T-cell (primary cell): ENCODE measurements at places on chromosomes 2 and 18. TPM values are rescaled to one million over a fixed set of nuclear protein-coding genes. Genes with fewer than 3 reads are reported as not detected.

VSNL1 gene
- total RNA-seq = not detected

DNA sequence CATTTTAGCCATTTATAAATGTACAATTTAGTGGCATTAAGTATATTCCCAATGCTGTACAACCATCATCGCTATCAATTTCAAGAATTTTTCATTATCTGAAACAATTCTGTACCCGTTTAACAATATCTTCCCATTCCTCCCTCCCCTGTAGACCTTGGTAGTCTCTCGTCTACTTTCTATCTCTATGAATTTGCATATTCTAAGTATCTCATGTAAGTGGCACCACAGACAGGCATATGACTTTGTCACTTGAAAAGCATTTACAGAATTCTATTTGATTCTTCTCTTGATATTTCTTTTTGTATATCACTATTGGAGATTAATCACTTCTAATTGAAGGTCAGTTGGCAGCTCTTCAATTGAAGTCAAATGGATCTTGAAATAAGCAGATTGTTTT is 48.0 kb downstream of the CCDC138 start:
- no peaks in the 10 kb centered on the region for H3K27me3 ChIP-seq
- H3K4me3 ChIP-seq = no peak overlapping the region
- peaks cover 3% of the 10 kb centered on the region for H3K4me1 ChIP-seq
- no peak for DNase-seq

GRCh38 chr18:69531973-69532372 is 131.3 kb downstream of the DOK6 start:
- H3K36me3 ChIP-seq = no peaks in the 10 kb centered on the region
- no peak for DNase-seq
- H3K4me3 ChIP-seq = no peak overlapping the region
- H3K4me1 ChIP-seq = no peaks in the 10 kb centered on the region

DNA sequence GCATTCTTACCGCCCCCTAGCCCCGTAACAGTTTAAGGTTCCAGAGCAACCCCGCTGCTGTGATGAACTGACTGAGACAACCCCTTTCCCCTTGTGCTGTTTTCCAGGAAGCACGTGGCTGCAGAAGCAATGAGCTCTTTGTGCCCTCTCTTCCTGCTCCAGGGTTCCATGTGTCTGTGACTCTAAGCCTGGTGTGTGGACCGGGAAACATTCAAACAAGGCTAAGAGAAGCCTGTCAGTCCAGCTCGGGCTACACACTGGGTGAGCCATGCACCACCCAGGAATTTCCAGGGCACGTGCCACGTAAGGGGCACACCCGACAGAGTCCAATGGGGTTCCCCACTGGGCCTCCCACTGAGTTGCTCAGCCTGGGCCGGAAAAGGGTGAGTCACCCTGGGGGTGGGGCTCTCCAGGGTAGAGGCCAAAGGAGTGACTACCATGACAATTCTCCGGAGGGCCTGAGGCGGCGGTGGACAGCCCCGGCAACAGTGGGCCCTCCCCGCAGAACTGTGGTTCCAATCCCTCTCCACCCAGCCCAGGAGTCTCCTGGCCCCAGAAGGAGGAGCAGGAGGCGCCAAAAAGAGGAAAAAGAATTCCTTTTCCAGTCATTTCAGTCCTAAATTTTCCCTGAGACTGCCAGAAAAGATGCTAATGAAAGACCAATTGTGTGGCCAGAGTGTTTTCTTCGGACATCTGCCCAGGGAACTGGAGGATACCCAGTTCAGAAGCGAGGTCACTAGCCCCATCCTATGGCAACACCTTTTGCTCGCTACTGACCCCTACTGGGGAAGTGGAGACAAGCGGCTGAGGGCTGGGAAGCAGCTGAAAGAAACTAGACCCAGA is 157.8 kb upstream of the SLC1A4 start:
- no peaks in the 10 kb centered on the region for H3K36me3 ChIP-seq
- H3K4me3 ChIP-seq = peak overlapping the region; percentile 11
- DNase-seq = peak; percentile 72

GRCh38 chr2:151849413-151850010 is 21.3 kb upstream of the ARL5A start:
- H3K27me3 ChIP-seq = no peaks in the 10 kb centered on the region
- H3K36me3 ChIP-seq = no peaks in the 10 kb centered on the region
- H3K27ac ChIP-seq = no peak overlapping the region
- DNase-seq = no peak
